ENCODE measurements at places on chromosomes 7 and 10.

GRCh38 chr7:16070806-16071205, 350.5 kb downstream of the CRPPA start:
- DNase-seq = no peak

GRCh38 chr10:13439313-13440184, 89.3 kb downstream of the BEND7 start:
- no peak for DNase-seq

DNA sequence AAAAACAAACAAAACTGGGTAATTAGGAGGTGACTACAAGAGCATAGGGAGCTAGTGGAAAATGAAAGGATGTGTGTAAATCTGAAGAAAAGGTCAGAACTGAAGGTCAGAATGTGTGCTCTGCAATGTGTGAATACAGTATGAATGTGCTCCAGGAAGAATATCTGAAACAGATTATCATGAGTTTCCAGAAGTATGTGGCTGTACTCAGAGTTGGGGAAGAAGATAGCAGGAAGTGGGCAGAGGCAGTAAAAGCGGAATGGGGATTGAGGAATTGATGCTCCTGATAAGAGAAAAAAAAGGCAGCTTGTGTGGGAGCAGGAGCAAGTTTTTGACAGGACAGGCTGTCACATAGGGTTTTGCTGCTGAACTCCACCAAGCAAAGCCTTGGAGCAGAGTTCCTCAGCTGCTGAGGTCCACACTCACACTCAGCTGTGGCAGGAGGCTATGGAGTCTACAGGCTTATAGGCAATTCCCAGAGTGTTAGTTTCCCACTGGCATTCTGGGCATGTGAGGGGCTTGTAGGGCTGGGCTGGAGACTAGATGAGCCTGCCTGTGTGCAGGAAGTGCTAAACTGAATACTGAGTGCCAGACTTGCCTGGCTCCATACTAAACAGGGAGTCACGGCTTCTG, 22.9 kb downstream of the H2AZ2 start:
- no peak for DNase-seq

DNA sequence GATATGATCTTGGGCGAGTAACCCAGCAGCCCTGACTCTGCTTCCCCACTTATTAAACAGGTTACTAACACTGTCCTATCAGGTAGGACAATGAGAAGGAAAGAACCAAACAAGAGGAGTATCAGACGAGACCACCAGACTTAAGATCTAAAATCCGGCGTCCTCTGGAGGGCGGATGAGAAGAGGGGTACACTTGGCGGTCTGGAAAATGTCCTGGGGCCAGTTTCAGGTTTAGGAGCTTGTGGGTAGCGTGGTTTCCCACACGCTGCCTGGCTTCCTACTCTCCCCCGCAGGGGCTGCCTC, 635 bp downstream of the ZNF32 start:
- DNase-seq = no peak

- DNase-seq = no peak
Measured at GRCh38 chr7:116957874-116958273, 4.6 kb downstream of the ST7 start.

Data from activated naive CD8-positive, alpha-beta T cell treated with anti-CD3 and anti-CD28 coated beads for 36 hours (primary cell).